Stimulated activated CD4-positive, alpha-beta T cell treated with anti-CD3 and anti-CD28 coated beads, Interleukin-12 subunit alpha, Interleukin-12 subunit beta, amount 100 ng/mL, for 4 hours (primary cell): ENCODE measurements at places on chromosomes 12 and 14.

DNA sequence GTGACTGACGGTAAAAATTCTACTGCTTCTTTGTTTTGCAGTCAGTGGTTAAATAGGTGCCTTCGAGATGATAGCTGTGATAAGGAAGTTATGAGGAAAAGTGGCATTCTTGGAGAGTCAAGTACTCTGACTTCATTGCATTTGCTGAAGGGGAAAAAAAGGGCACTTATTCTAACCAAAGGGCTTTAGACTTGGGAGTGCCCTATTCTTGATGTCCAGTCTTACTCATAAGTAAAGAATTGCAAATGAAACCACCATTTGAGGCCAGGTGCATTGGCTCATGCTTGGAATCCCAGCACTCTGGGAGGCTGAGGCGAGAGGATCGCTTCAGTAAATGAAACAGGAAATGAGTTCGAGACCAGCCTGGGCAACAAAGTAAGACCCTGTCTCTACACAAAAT is 40.3 kb downstream of the BRAP start:
- DNase-seq = no peak

- DNase-seq = no peak
These were observed 21.2 kb downstream of the ZFP36L1 start for GRCh38 chr14:68771631-68772030.

DNA sequence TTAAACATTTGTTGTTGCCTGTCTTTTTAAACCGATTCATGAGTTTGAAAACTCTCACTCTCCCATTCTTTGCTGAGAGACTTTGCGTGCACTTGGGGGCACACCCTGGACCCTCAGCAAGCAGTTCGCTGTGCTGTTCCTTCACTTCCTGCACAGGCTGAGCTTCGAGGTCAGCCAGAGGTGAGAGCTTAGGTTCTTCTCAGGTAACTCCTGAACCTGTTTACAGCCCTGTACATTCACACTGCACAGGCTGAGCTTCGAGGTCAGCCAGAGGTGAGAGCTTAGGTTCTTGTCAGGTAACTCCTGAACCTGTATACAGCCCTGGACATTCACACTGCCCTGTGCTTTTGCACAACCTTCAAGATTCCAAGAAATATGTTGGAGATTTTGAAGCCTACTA is 9.8 kb upstream of the CLECL1 start:
- DNase-seq = no peak

GRCh38 chr14:90384543-90384911 is 12.3 kb upstream of the CALM1 start:
- DNase-seq = no peak

DNA sequence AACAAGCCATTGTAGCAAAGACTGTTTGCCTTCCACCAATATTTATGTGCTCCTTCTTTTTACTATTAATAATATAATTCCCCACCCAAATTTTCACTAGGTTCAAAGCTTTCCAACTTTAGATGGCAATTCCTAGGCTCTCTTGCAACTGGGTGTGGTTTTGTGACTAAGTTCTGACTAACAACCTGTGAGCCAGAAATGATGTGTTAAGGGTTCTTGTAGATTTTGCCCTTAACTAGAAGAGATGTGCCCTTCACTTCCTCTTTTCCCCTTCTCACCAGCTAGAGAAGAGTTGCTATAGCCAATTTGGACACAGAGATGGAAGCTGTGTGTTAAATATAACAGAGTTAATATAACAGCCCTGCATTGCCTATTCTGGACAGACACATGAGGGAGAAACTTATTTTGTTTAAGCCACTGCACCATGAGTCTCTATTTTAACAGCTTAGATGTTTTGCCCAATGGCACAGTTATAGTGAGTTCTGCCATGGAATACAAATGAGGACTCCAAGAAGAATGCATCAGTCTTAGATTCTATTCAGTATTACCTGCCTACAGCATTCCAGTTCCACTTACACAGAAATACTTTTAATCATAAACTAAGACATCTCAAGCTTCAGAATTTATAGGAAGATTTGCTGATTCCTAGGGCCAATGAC is 216.2 kb downstream of the DUSP6 start:
- DNase-seq = no peak
